Fibroblast of the aortic adventitia (primary cell): ENCODE measurements at places on chromosomes 1 and 21. TPM values are rescaled to one million over a fixed set of nuclear protein-coding genes. Genes with fewer than 3 reads are reported as not detected.

DNA sequence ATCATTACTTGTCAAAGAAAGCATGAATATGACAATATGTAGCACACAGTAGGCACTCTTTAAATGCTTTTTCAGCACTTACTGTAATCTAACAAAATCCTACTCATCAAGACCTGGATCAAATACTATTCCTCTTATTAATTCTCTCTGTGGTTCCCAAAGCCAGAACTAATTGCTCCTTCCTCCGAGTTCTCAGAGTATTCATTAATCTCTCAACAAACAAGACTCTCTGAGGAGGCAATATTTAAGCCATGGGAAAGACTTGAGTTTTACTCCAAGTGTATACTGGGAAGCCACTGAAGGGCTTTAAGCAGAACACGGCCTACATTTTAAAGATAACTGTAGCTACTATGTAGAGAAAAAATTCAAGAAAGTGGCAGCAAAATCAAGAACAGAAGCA is 79.7 kb downstream of the ENAH start:
- DNase-seq: no peak

DNA sequence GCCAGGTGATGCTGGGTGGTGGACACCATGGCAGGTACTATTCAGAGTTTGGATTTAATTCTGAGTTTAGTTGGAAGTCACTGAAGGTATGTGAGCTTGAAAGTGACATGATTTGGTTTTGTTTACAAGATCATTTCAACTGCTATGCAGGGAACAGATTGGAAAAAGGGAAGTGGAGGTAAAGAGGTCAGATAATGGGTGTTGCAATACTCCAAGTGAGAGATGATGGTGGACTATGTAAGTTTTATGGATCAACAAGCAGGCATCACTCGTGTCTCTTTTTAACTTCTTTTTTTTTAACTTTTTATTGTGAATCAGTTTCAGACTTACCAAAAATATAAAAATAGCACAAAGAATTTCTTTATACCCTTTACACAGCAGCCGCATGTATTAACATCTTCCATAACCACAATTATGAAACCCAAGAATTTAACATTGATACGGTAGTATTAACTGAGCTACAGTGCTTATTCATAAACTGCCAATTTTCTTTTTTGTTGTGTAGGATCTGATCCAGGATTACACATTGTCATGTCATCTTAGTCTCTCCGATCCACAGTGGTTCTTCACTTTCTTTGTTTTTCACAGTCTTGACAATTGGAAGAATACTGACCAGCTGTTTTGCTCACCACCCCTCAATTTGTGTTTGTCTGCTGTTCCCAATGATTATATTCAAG is 24.9 kb upstream of the NHLH2 start:
- no peak for DNase-seq

GRCh38 chr1:115991909-115992308 is 15.6 kb downstream of the SLC22A15 start:
- DNase-seq: no peak

DNA sequence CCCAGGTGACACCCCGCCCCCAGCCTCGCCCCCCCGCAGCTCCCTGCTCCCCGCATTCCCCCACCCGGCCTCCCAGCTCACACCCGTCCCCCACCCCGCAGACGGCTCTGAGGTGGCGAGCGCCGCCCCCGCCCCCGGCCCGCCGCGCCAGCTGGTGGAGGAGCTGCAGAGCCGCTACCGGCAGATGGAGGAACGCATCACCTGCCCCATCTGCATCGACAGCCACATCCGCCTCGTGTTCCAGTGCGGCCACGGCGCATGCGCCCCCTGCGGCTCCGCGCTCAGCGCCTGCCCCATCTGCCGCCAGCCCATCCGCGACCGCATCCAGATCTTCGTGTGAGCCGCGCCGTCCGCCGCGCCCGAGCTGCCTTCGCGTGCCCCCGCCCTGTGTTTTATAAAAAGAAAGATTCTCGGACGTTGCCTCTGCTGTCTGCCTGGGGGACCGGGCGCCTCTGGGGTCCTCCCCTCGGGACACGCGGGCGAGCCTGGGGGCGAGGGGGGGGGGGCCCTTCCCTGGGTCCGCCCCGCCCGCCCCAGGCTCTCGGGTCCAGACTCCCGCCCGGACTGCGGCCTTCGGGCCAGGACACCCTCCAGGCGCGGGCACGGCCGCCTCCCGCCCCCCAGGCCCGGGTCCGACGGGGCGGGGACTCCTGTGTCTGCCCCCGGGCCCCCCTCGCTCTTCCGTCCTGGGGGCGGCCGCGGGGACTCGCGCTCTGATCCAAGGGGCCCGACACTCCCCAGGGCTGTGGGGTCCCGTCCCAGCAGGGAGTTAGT is 1.6 kb upstream of the MMP23B start:
- peak; percentile 25 for DNase-seq

DNA sequence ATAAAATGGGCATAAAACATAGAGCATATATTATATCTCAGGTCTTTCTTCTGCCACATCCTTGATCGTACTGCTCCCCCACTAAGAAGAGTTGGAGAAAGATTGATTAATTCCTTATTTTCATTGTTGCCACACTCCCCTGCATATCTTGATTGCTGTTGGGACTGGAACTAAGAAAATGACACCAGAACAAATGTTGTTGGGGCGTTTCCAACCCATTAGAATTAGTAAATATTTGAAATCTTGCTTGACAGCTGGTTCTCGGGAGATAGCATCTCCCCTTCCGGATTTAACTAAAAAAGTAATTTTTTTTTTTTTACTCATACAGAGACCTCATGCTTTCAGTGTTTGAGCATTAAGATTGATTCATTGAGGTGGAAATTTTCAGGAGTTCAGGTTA is 493.0 kb upstream of the PLXNA2 start:
- no peak for DNase-seq

GRCh38 chr1:77048615-77049005 is 170.6 kb downstream of the PIGK start:
- no peak for DNase-seq

GRCh38 chr1:26791148-26791547 is 3.4 kb downstream of the PIGV start:
- no peak for DNase-seq

DNA sequence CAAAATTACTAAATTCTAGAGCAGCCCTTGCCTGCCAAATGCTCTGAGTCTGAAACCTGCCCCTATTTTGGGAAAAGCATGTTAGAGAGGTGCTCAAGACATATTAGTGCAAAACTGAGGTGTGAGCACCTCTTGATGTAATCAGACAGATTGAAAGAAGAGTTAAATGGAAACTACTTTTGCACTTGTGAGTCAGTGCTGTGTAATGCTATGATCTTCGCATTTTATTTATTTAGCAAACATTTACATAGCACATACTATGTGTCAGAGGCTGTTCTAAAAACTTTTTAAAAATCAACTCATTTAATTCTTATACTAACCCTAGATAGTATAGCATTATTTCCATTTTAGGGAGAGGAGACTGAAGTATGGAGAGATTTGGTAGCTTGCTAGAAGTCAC is 138.1 kb downstream of the ELAVL4 start:
- DNase-seq: no peak

DNA sequence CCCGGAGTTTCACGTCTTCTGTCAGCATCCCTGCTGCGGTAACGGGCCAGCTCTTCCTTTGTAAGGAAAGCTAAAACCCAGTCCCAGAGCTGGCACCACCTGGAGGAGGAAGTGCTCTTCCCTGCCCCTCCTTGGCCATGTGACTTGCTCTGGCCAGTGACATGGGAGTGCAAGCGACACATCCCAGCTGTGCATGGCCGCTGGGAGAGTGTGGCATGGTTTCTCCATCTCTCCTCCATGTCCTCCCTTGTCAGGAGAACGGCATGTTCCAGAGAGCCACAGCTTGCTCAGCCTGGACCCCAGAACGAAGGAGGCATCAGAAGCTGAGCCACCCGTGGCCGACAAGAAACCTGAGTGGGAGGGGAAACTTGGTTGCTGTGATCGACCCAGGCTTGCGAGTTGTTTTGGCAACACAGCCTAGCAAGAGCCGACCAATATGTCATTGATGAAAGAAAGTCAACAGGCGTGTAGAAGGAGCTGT is 2.7 kb upstream of the PRXL2B start:
- no peak for DNase-seq

- no peak for DNase-seq
These were observed 4.1 kb downstream of the CROCC start for GRCh38 chr1:16925635-16926490.

DNA sequence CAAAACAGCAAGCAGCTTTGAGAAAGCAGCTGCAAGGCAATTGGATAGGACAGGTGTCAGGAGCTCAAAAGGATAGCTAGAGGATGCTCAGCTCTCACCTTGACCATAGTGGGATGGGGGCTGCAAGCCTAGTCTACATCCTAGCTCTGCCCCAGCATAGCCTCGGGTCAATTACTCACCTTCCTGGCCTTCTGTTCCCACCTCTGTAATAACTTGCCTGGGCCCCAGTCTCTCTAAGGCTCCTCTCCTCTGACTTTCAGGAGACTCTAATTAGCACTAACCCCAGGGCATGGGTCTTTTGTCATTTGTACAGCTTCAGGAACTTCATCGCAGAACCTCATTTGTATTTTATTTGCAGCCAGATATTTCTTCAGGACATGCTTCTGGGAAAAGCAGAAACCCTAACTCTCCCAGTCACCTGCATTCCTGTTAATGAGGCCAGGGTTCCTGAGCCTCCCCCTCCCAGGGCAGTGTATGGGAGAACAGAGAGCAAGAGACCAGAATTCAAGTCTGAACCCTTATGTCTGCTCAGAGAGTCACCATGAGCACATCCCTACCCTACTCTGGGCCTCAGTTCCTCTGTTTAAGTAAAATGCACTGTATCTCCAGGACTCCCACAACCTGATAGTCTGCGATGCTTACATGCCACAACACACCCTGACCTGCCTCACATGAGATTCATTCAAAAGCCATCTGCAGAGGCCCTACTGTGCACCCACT is 108.1 kb downstream of the MATN1 start:
- no peak for DNase-seq

DNA sequence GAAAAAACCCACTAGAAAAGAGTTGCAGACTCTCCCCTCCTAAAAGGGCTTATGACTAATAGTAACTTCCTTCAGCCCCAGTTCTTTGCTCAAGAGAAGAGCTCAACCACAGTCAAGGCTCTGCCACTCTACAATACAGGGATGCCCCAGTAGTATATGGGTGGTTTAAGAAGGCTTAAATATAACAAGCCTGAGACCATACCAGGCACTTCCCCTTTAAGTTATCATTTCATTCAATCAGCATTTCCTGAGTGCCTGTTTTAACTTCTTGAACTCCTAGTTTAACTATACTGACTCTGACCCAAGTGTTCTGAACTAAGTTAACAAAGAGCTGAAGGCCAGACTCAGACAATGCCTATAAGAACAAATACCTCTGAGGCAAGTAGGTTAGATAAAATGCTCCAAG is 19.8 kb downstream of the PRPF38A start:
- no peak for DNase-seq

DNA sequence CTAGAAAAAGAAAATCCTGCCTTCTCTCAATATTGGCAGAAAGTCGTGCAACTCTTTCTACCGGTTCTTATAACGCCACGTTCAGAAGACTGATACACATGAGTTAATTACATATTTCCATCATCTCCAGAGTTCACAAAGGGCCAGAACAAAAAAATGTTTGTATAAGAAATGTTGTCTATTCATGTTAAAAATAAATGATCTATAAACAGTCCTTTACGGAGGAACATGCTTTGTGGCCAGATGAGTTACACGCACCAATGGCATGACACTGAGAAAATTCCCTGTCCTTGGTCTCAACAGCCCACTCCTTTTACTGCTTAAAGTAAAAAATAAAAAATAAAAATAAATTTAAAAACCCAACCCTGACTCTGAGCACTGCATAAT is 29.5 kb downstream of the C2CD2 start:
- DNase-seq: peak; percentile 53

DNA sequence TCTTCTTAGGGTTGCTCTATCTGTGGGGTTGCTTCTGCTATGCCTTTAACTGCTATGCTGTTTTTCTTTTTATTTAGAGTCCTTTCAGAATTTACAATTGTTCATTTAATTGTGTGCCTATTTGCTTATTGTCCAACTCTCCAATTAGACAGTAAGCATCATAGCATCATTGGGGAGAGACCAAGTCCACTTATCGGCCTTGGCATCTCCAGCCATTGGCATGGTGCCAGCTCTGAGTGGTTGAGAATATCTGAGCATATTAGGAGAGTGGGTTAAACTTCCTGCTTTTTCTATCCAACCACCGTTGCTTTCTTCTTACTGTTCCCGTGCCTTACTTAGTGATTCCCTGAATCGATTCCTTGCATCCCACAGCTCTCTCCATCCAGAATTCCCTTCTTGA is 535.0 kb downstream of the AJAP1 start:
- DNase-seq: no peak

GRCh38 chr1:212364985-212365384 is 49.7 kb downstream of the PACC1 start:
- DNase-seq: no peak

DNA sequence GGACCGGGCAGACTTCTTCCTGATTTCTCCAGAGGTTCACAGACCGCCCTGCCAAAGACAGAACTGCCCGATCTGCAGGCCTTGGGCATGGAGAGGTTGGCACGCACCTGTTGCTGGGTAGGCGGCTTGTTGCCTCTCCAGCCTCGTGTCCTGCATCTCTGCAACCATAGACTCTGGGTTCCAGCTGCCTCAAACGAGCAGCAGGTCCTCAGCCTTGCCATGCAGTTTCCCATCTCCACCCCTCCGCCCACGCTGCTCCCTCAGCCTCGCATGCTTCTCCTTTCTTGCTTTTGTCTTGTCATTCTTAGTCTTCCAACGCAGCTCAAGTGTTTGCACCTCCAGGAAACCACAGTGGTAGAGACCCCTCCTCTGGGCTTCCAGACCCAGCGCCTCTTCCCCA is 126.2 kb downstream of the LACTBL1 start:
- no peak for DNase-seq

DNA sequence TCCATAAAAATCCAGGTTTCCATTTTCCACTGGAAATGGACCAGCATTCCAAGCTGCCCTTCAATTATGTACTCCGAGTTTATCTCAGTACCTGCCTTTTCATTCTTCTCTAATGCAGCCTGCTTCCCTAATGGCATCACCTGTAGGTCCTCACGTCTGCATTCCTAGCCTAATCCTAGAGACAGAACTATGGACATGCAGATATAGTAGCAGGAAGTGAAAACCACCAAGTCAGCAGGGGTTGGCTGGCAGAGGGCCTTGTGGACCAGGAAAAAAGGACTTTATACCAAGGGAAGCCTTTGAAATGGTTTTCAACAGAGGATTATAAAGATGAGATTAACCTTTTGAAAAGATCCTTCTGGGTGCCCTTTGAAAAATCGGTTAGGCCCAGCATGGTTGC is 135.7 kb upstream of the L1TD1 start:
- DNase-seq: no peak

- DNase-seq: no peak
These were observed 247.6 kb downstream of the TM2D1 start for GRCh38 chr1:61477301-61477700.

GRCh38 chr1:29162025-29162424 is 19.7 kb downstream of the SRSF4 start:
- DNase-seq: no peak

GFI1 gene
- total RNA-seq: 0.09 and 0.65 TPM in 2 replicates

FMO2 gene
- 0.45 and 7.4 TPM in 2 replicates for total RNA-seq

OPN3 gene
- total RNA-seq: 2.6 and 12.8 TPM in 2 replicates

CFHR3 gene
- total RNA-seq: not detected in 2 replicates

TMPRSS15 gene
- total RNA-seq: 0.18 TPM in 1 of 2 replicates, not detected in the other

PTPN22 gene
- 0.99 and 1.6 TPM in 2 replicates for total RNA-seq

GUCA2A gene
- total RNA-seq: not detected in 2 replicates

PDZK1IP1 gene
- total RNA-seq: not detected in 2 replicates

EDARADD gene
- not detected in 2 replicates for total RNA-seq
